H54 (cell line): ENCODE measurements at places on chromosomes 1 and 21.

GRCh38 chr1:32773018-32773763 is 44.0 kb downstream of the YARS1 start:
- no peak for DNase-seq

GRCh38 chr1:33045246-33045645 is 8.6 kb upstream of the AK2 start:
- no peak for DNase-seq

DNA sequence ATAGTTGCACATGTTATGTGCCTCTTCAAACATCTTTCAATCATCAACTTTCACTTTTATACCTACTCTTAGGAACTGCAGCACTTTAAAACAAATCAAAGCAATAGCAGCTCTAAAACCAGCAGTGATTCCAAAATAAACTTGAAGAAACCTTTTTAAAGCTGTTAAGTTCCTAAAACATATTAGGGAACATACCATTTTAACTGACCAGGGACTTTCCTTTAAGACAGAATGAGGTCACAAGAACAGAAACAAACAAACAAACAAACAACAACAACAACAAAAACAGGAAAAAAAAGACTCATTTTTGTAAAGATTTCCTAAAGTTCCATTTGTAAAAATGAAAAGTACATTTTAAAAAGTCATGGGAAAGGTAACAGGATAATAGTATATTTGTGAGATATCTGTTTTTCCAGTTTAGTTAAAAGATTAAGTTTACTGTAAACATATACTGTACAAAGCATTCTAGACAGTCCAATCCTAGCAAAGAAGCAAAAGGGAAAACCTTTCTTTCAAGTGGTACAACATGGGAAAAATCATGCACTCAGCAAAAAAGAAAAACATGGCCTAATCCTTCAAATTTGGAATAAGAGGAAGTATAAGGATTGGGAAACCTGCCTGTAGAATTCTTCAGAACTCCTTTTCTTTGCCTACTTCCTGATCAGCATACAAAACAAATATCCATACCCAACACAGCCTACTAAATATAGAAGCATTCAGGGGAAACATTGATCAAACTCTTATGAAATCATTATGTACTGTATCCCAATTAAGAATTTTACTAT is 45.5 kb downstream of the EPS15 start:
- DNase-seq = no peak

DNA sequence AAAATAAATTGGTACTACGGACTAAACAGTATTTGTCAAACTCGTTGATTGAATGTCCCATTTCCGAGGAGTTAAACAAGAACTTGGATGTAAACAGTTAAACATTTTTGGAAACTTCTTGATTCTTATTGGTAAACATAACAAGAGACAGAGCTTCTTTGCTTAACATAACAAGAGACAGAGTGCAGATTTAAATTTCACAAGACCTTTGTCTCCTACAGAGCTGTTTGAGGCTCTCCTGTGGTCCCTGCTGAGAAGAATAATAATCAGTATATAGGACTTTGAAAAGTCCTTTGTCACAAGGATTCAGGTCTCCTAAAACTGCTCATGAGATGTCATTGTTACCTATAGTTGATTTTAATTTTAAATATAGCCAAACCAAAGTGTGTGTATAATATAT is 170.6 kb upstream of the C21orf91 start:
- no peak for DNase-seq

DNA sequence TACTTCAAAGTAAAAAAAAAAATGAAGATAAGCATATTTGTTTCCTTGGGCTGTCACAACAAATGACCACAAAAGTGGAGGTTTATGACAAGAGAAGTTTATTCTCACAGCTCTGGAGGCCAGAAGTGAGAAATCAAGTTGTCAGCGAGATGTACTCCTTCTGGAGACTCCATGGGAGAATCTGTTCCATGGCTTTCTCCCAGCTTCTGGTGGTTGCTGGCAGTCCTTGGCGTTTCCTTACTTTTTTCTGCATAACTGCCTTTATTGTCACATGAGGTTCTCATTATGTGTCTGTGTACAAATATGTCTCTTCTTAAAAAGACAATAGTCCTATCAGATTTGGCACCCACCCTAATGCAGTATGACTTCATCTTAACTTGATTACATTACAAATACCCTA is 398.3 kb downstream of the KCNT2 start:
- no peak for DNase-seq
